ENCODE measurements at places on chromosomes 7 and 10.

- DNase-seq = no peak
These were observed 13.5 kb downstream of the GCC1 start for GRCh38 chr7:127571741-127572505.

DNA sequence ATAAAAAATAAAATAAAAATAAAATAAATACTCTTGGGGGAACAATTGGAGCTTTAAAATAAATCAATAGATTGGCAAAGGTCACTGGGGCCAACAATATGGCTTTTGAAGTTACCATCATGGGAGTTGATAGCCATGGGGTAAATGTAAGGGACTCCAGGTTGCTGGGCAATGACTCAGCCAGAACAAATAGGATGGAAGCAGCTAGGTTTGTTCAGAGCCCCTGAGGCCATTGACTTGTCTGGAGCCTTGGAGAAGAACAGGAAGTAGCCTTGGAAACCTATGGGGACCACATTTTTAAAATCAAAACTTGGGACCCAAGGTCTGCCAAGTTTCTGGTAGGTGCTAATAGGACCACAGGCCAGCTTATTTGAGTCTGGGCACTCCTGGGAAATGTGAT is 20.2 kb upstream of the FRA10AC1 start:
- no peak for DNase-seq

DNA sequence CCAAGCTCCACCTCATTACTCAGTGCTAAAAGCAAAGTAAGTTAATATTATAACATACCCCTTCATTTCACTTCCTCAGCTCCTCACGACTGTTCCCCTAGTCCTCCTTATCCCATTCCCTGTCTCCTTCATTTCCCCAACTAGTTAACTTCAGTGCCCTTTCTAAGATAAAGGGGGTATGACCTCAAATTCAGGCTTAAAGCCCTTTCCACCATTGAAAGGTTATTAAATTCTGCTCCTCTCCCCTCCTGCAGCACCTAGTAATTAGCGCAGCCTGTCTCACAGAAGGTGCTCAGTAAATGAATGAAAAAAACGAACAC is 1.0 kb downstream of the CRPPA start:
- no peak for DNase-seq

- no peak for DNase-seq
These were observed 31.5 kb downstream of the UNC5B start for GRCh38 chr10:71243756-71244395.

- no peak for DNase-seq
These were observed 31.5 kb downstream of the CDNF start for GRCh38 chr10:14806318-14806717.

GRCh38 chr10:70348228-70348850 is 34.1 kb downstream of the LRRC20 start:
- no peak for DNase-seq

DNA sequence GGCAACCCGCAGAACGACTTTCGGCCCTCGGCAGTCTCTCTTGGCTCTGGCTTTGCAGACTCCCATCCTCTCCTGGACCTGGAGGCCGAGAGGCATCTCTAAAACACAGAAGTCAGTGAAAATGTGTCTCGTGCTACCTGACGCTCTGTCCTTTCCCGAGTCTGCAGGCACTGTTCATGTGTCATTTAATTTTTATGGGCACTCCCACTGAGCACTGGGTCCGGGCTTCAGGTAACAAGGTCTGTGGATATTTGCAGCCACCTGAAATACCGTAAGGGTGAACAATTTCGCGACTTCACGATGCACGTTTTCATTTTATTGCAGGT is 96.8 kb downstream of the GLRX3 start:
- no peak for DNase-seq

DNA sequence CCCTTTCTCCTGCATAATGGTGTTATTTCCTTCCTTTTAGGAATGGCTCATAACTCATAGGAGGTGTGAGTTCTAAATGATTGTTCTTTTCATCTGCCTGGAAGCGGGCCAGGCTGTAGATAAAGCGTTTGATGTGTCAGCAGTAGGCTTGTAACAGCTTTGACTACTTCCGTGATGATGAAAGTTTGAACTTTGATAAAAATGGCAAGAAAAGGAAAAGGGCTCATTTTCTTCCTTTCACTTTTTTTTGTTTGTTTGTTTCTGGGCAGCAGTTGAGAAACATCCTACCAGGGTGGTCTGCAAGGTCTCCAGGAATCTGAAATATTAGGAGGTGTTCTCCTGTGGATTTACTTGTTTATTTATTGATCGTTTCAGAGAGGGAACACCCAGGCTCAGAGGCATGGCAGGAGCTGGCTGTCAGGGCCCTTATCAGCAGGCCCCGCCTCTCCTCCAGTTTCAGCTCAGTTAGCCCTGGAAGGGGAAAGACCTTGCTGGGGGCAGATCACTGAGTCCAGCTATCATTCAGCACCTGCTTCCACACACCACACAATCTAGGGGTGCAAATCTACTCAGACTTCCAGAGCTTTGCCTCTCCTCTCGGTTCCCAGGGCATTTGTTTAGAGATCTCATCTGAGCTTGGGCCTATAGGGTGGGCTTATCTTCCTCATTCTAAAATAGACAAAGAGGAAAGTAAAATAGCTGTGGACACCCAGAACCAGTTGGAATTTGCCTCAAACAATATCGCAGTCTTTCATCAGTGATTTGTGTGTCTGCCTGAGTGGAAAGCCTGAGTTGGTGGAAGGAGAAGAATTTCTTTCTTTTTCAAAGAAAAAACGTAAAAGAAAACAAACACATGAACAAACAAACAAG is 130.9 kb downstream of the BMPER start:
- no peak for DNase-seq

DNA sequence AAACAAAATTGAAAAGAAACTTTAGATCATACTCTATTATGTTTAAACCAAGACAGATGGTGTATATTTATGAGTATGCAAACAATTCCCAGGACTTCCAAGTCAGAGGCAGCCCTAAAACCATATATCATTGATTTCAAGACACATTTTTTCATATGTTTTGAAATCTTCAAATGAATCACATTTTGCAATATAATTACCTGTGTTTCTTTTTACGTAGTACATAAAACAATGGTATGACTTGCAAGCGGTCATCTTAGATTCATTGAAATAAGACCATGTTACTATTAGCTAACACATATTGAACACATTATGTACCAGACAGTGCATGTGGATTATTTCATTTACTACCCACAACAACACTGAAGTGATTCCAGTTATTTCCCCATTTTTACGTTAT is 14.9 kb downstream of the SMURF1 start:
- DNase-seq = no peak

GRCh38 chr10:103512591-103513379 is 19.3 kb downstream of the NEURL1 start:
- DNase-seq = no peak

DNA sequence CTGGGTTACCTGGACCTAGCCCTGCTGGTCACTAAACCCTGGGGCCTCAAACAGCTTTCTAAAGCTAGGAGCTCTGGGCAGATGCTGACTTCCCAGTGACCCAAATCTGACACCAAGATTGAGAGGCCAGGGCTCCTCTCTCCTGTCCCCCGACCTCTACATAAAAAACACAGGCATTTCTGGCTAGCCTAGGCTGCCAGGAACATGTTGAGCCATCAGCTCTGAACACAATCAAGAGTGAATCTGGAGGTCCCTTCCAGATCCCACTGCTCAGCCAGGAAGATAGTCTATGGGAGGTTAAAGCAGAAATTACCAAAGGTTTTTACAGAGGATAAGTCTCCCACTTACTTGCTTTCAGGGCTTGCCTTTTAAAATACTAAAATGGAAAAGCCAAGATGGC is 22.1 kb upstream of the PDE1C start:
- DNase-seq = no peak

DNA sequence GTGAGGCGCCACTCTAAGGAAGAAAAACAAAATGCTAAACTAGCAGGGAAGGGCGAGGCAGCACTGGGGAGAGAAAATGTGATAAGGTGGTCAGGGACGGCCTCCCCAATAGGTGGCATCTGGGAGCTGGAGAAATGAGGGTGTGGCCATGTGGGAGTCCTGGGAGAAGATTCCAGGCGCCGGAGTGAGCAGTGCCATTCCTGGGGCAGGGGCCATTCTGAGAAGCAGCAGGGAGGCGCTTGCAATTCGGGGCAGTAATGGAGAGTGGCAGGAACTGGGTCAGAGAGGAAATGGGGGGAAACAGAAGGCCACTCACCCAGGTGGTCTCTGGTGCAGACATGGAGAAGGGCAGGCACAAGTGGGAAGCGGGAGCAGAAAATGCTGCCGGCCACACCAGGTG is 61.8 kb upstream of the LRRC18 start:
- no peak for DNase-seq

- no peak for DNase-seq
These were observed 43.5 kb upstream of the HSPA12A start for GRCh38 chr10:116785867-116786266.
